ENCODE measurements at places on chromosomes 16 and 17.

DNA sequence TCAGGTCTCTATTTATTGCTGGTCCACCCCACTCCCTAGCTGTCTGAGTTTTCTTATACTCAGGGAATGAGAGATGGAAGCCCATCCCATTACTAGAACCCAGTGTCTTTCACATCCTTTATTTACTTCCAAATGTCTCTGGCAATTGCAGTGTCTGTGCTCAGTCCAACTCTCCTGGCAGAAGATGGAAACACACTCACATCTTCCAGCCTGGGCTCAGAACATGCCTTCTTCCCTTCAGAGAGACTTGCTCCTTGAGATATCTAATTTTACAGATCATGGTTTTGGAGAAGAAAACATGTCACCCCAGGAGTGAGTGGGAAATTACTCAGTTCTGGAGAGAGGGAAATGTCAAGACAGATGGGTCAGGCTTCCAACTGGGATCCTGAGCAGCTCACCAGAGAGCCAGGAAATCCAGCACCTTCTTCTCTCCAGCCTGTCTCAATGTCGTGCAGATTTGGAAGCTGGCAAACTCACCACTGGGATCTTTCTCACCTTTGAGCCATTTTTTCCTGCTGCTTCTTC, 494.4 kb downstream of the HS3ST4 start:
- DNase-seq: no peak

- DNase-seq: no peak
These were observed 10.9 kb downstream of the HSPB9 start for GRCh38 chr17:42133461-42134041.

- DNase-seq: peak; percentile 36
These were observed 381 bp downstream of the CTNS start for GRCh38 chr17:3636908-3637373.

DNA sequence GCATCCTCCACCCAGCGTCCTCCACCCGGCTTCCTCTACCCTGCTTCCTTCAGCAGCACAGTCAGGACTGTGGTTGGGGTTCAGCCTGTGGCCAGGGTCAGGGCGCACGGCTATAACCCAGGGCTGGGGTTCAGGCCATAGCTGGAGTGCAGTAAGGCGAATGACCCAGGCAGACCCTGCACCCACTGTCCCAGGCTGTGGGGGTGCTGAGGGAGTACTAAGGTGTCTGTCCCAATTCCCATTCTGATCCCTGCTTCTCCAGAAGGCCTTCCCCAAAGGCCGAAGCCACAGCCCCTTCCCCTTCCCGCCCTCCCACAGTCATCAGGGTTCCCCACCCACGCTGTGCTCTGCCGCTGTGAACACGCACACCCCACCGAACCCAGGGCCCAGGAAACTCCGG, 12.4 kb downstream of the EMC6 start:
- DNase-seq: peak; percentile 54
